BJ (cell line): ENCODE measurements at places on chromosomes 1 and 21. TPM values are rescaled to one million over a fixed set of nuclear protein-coding genes. Genes with fewer than 3 reads are reported as not detected.

GRCh38 chr1:235022981-235023710 lies 105.5 kb downstream of the TOMM20 start:
- no peak for DNase-seq

DNA sequence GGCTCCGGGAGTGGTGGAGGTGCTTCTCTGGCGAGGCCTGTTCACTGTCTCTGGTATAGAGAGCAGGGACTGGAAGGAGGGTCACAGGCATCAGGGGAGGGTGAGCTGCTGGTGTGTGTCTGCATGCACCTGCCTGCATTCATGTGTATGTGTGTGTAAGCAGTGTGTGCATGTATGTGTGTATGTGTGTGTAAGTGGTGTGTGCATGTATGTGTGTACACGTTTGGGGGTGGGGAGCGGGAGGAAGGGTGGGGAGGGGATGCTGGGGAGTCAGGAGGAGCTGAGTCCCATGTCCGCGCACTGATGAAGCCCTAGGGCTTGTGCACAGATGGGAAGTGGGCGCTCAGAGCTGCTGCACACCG lies 49.0 kb downstream of the ARHGEF16 start:
- no peak for DNase-seq

GRCh38 chr1:182718311-182718710 lies 33.9 kb upstream of the RGS8 start:
- DNase-seq: no peak

GPR89B gene
- 6.1 and 18.0 TPM in 2 replicates for polyA plus RNA-seq

- no peak for DNase-seq
These were observed 12.8 kb upstream of the E2F2 start for GRCh38 chr1:23543707-23544443.

DNA sequence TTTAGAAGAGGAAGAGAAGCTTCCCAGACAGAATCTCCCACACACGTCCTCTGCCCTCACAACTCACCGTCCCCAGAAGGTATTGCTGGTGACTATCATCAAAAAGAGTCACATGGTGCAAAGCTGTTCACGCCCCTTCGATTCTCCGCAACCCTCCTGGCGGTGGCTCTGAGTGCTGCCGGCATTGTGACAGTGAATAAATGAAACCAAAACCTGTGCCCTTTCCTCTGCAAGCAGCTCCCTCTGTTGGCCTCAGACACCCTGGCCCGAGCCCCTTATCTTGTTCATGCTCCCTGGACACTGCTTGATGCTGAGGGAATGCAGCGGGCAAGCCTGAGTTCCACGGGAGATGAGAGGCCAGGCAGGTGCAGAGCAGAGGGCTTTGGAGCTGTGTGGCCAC lies 510.3 kb downstream of the NPHP4 start:
- no peak for DNase-seq

KCND3 gene
- polyA plus RNA-seq: 2.2 and 3.6 TPM in 2 replicates

DNA sequence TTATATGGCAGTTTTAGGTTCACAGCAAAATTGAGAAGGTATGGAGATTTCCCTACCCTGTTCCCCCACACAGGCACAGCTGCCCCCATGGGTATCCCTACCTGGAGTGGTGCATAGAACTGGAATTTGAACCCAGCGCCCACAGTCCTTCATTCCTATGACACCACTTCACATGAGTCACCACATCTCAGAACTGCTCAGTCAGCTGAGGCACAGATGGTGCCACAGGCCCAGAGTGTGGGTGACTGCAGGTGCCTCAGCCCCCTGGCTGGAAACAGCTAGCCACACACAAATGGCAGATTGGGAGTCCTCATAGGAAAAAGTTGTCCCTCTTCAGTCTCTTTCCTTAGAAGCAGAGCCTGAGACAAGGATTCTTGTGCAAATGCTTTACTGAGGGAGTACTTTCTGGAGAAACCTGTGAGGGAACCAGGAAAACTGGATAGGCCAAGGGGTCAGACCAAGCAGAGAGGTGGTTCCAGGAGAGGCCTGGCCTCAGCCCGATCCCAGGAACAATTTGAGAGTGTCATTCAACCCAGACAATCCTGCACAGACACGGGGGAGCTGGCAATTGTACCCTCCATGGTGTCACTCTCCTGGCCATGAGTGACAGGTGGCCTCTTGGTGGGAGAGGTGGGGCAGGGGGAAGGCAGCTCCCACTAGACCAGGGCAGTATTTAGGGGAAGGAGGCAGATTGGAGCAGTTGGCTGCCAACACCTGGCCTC lies 6.9 kb downstream of the PLA2G2D start:
- no peak for DNase-seq

GRCh38 chr1:26017606-26018005 lies 4.0 kb upstream of the EXTL1 start:
- no peak for DNase-seq

GRCh38 chr21:40257342-40257741 lies 390.1 kb downstream of the PCP4 start:
- DNase-seq: no peak

DNA sequence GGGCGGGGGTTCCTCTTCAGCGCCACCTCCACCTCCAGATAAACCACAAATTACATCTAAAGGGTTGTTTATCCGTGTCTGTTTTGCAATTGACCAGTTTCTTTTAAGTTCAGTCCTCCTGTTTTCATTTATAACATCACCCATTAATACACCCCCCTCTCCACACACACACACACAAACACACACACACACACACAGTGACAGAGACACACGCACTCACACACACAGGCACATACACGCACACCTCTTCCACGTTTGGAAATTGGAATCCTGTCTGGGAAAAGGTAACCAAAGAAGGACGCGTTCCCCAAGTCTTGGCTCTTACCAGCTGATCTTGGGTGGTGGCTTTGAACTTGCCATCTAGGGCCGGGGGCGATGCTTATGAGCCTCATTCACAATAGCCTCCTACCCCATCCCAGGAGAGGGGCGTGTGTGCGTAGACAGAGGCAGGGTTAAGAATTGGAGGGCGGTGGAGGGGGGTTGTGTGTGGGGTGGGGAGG lies 442 bp upstream of the CSMD2 start:
- DNase-seq: no peak
